ENCODE measurements at places on chromosomes 1 and 21.
A peak's percentile ranks its signal among the peaks of the same experiment; 100 is the strongest.

DNA sequence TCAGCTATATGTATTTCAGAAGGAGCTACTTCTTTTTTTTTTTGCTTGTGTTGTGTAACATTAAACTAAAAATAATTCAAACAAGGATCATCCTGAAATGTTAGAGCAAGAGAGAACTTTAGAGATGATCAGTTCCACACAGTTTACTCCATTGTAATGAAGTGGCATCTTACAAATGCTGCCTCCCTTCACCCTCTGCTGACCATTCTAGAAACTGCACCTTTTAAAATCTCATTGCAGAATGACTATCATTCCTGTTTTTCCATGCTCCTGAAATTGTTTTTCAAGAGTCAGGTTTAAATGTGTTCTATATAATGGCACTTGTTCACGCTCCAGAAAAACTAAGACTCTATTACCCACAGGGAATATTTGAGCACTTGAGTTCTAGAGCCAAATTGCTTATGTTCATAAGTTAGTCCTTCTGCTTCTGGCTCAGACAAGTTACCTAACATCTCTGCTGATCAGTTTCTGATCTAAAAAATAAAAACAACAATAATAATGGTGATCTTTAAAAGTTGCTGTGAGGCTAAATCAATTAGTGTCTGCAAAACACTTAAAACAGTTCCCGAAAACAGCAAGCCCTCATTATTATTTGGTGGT, 21.5 kb upstream of the SLC44A5 start:
- peak; percentile 43 for DNase-seq

DNA sequence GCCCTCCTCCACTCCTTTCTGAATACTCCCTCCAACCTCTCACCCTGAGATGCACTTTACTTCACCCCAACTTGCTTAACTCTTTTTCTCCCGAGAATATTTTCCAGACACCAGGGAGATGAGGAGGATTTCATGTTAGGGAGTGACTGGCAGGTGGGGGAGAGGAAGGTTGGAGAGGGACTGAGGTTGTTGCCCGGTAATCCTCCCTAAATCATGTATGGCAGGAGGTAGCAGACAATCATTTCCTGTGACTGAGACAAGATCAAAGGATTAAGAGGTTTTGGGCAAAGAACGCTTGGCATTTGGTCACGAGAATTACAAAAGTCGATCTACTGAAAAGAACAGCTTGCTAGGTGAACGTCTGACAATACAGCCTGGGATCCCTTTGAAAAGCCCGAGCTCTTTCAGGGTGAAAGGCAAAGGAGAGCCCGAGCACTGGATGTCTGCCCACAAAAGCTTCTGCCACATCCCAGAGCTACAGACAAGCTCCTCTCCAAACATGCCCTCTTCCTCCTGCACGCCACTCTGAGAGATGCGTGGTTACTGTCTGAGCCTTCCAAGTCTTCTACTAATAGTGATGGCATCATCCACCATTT, 154.1 kb downstream of the DAB1 start:
- DNase-seq = no peak

DNA sequence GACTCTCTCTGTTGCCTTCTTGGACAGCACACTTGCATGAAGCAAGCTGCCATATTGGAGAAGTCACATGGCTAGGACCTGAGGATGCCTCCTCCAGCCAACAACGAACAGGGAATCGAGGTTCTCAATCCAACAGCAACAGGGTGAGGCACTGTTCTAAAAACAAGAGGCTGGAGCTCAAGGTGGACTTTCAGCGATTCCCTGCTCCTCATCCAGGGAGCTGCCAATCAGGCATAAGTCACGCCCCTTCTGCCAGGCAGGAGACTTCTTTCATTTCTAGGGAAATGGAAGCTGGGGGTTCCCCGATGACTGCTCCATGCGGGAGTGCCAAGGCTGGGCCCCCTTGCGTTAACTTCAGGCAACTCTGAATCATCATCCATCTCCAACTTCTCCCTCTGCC, 22.7 kb upstream of the IFNAR1 start:
- no peak for DNase-seq

DNA sequence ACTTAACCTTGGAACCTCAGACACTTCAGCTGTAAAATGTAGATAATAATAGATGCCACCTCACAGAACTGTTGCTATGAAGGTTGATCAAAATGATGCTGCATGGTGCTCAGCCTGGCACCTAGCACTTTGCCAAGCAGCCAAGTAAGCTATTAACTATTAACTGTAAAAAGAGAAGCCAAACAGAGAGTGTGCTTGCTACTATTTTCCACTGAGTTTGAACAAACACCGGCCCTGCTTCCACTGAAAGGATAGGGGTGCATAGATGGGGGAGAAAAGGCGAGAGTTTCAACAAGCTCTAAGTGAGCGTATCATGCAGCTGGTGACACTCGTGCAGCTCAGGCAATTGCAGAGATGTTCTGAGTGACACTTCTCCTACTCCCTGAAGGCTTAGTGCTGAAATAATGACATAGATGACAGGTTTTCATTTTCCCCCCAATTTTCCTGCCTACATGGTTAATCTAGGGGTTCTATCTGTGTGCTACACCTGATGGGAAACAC, 78.2 kb downstream of the GPR88 start:
- DNase-seq = no peak

- DNase-seq = no peak
These were observed 27.6 kb downstream of the IFNGR2 start for GRCh38 chr21:33430858-33431257.

GRCh38 chr1:114423455-114423854, 87.5 kb downstream of the TRIM33 start:
- DNase-seq = no peak

- no peak for DNase-seq
These were observed 18.0 kb downstream of the HHIPL2 start for GRCh38 chr1:222529916-222530315.

- no peak for DNase-seq
These were observed 657.6 kb downstream of the LMO4 start for GRCh38 chr1:87986130-87986866.

DNA sequence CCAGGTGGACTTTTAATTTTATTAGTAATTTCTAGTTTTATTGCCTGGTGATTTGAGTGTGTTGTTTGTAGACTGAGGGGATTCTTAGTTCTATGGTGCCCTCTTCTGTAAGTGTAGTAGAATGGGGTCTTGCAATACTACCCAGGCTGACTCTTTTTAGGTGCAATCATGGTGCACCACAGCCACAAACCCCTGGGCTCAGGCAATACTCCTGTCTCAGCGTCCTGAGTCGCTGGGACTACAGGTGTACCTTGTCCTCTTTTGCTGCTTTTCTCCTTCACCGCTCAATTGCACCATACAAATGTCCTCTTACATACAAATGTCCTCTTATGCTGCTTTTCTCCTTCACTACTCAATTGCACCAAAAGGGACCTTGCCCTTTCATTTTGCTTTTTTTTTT, 43.1 kb downstream of the SCP2 start:
- DNase-seq = no peak

DNA sequence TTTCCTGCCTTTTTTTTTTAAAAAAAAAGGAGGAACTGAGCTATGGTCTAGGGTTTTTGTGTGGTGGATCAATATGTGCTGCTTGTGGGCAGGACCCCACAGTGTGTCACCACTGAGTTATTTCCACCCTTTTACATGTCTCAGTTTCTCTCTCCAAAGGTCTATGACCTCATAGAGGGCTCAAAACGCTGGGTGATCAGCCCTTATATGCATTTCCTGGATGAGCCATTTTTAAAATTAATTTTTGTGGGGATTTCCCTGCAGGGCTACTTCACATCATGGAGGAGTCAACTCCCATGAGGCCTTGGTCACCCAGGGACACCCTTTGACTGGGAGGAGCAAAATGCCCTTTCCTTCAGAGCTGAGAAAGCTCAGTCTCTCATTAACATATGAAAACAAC, 20.7 kb upstream of the HAO2 start:
- DNase-seq = no peak

DNA sequence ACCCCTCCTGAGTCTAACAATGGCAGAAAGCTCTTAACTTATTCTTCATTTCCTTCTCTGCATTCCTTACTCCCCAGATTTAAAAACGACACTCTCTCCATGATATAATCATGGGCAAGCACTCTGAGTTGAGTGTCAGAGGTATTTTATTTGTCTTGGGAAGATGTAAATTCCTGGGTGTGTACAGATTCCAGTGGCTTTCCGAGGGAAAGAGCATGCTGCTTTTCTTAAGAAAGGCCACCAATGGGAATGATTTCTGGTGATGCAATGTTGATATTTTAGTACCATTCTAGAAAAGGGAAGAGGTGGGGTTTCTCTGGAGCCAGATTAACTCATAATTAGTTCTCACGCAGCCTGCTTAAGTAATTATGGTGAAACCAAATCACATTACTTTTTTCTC, 47.8 kb upstream of the BTG3 start:
- DNase-seq = no peak

DNA sequence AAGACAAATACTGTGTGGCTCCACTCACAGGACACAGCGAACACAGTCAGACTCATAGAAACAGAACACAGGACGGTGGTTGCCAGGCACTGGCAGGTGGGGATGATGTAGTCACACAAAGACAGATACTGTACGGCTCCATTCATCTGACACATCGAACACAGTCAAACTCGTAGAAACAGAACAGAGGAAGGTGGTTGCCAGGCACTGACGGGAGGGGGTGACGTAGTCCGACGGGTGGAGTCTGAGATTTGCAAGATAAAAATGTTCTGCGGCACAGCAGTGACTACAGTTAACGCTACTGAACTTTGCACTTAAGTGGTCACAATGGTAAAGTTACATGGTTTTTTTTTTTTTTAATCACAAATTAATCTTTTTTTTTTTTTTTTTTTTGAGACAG, 18.7 kb downstream of the C21orf58 start:
- DNase-seq = no peak

GRCh38 chr1:54180701-54181360, 19.0 kb downstream of the CYB5RL start:
- peak; percentile 26 for DNase-seq

GRCh38 chr1:7680207-7680954, 90.7 kb upstream of the VAMP3 start:
- DNase-seq = peak; percentile 90

GRCh38 chr21:14454016-14455009, 71.4 kb upstream of the HSPA13 start:
- DNase-seq = no peak

DNA sequence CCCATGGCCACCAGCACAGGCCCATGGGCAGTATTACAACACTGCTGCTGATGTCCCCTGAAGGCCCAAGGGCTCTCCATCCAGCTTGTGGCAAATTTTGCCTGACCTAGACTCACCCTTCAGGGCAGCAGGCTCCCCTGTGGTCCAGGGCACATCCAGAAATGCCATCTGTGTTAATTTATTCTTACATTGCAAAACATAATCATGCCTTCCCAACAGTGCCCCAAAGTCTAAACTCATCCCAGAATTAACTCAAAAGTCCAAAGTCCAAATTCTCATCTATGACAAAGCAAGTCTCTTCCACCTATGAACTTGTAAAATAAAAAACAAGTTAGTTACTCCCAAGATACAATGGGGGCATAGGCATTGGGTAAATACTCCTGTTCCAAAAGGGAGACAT, 13.3 kb downstream of the VN1R5 start:
- no peak for DNase-seq

- no peak for DNase-seq
These were observed 38.4 kb downstream of the LHX8 start for GRCh38 chr1:75172556-75172955.

DNA sequence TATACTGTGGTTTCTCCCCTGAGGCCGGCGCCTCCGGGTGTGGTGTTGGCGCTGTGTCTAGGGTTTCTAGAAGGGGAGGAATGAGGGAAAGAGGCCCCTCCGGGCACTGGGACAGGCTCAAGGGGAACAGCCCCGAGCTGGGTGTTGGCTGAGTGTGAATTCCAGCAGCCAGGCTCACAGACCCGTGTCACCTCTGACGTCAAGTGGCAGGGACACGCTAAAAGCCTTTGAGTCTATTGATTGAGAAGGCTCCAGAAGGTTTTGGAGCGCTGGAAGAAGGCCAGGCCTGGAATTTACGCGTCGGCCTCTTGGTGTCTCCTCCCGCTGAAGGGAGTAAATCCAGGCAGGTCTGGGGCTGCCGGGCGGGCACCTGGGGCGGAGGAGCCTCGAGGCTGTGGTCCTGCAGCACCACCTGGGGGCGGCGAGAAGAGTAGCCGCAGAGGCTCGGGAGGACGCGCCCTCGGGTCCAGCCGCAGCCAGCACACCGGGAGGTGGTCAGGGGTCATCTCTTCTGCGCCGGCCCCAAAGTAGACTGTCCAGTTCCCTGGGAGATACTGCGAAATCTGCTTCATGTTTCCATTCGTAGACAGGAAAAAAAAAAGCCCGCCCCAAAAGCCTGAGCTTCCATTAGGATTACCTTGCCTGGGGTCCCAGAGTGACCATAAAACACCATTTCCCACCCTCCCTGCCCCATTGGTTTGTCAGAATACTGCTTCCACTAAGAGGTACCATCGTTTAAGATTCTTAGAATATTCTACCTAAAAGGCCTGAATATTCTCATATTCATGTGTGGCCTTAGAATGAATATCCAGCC, 61.7 kb downstream of the TLR5 start:
- peak; percentile 92 for DNase-seq

GRCh38 chr1:57470036-57470435, 46.2 kb upstream of the DAB1 start:
- peak; percentile 9 for DNase-seq

GRCh38 chr21:15051644-15052458, 12.9 kb downstream of the NRIP1 start:
- DNase-seq = no peak

GRCh38 chr1:114037631-114037890, 58.3 kb downstream of the OLFML3 start:
- DNase-seq = no peak

DNA sequence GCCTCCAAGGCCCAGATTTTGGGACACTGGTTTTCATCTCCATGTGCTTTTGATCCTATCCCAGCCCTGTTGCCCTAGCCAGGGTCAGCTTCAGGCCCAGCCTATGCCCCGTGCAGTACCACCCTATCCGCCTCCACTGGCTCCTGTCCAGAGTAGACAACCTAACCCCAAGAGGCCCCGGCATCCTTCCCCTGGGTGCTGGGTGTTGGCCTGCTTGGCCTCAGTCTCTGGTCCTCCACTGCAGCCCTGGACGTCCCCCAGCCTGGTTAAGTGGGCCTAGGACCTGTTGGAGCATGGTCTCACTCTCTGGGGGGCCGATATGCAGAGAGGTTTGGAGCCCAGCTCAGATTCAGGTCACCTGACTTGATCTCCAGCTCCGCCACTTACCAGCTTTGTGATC, 1.6 kb downstream of the CSF3R start:
- no peak for DNase-seq

DNA sequence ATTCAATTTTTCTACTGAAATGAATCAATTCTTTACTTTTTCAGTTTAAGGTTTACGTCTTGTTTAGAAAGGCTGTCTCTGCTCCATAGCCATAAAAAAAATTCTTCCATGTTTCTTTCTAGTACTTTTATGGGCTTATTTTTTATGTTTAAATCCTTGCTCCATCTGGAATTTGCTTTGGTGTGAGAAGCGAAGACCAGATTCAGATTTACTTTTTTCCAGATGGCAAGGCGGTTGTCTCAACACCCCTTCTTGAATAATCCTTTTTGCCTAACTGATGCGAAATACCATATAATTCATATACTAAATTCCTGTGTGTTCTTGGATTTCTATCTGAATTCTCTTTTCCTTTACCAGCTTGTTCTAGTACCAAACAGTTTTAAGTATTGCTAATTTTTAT, 101.5 kb downstream of the C1orf94 start:
- DNase-seq = no peak

- DNase-seq = no peak
These were observed 1.7 kb upstream of the ELOA start for GRCh38 chr1:23741609-23742008.

Data from lung (tissue), 17 donors.